NCI-H146 (cell line): ENCODE measurements at places on chromosomes 1 and 21.

- no peak for DNase-seq
Observed at GRCh38 chr1:213120386-213120785, 69.3 kb downstream of the RPS6KC1 start.

DNA sequence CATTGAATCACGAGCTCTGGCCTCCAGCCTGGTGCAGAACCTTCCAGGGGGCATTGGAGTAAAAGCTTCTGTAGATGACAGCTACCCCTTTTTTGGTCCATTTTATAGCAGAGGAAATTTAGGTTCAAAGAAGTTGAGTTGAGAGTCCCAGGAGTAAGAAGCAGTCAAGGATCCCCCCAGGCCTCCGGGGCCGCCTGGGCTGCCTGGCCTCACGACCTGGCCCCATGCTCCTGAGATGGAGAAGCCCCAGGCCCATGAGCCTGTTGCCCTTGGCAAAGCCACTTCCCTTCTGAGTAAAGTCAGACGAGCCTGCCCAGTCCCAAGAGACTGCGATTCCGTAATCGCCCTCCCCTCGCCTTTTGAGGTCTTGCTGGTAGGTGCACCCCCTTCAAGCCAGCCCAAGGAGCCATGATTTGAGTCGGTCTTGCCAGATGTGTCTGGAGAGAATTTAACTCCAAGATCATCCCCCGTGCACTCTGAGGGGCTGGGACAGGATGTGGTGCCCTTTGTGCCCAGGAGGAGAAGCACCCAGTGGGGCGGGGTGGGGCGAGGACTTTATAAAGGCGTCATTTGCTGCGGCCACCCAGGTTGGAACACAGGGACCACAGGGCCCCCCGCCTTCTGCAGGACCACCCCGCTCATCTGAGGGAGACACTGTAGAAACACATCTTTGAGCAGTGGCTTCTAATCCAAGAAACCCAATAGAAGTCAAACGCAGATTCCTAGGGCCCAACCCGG is 30.1 kb downstream of the PDE9A start:
- DNase-seq = no peak

DNA sequence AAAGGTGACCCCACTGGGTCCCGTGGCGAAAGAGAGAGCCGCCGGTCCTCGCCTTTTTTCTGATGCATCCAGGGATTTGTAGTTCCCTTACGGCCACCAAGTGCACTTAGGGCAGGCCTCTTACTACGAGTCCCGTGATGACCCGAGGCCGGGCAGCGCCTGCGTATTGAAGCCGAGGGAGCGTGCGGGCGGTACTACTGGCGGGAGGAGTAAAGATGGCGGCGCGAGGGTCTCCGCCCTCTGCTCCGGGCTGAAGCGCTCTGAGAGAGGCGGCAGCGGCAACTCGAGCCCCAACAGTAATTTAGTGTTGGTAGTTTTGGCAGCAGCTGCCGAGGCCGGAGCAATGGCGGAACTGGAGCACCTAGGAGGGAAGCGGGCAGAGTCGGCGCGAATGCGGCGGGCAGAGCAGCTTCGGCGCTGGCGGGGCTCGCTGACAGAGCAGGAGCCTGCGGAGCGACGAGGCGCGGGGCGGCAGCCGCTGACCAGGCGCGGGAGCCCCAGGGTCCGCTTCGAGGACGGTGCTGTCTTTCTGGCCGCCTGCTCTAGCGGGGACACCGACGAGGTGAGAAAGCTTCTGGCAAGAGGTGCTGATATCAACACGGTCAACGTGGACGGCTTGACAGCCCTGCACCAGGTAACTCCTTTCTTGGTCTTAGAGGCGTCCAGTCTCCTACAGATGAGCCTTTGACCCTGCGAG is at the start of gene PPP1R12B:
TSS of gene PPP1R12B (plus strand) at position 191 of the 697 bp plus-strand sequence. CDS start at position 344, 153 bp downstream.
- peak; percentile 99 for DNase-seq

- DNase-seq = no peak
Observed at GRCh38 chr1:46510341-46510997, 20.8 kb downstream of the DMBX1 start.

DNA sequence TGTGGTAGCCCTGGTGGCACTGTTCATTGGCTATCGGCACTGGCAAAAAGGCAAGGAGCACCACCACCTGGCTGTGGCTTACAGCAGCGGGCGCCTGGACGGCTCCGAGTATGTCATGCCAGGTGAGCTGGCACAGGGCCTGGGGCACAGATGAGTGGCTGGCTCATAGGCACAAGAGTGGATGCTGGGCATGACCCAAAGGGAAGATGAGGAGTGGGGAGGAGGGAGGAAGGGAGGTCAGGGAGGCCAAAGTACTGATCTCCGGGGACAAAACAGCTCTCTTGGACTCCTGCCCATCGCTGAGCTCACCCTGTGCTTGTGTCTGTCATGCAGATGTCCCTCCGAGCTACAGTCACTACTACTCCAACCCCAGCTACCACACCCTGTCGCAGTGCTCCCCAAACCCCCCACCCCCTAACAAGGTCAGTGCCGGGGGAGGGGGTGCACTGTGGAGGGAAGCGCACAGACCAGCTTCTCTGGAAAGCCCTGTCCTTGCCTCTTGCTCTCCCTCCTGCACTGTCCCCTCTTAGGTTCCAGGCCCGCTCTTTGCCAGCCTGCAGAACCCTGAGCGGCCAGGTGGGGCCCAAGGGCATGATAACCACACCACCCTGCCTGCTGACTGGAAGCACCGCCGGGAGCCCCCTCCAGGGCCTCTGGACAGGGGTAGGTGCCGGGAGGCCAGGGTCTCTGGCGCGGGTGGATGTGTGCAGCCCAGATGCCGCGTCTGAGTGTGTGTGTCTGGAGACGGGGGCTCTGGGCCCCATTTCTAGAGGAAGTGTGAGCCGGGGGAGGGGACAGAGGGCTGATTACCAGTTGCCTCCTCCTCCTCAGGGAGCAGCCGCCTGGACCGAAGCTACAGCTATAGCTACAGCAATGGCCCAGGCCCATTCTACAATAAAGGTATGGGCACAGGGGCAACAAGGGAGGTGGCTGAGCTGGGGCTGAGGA is 7.3 kb upstream of the LRRC71 start:
- DNase-seq = no peak

DNA sequence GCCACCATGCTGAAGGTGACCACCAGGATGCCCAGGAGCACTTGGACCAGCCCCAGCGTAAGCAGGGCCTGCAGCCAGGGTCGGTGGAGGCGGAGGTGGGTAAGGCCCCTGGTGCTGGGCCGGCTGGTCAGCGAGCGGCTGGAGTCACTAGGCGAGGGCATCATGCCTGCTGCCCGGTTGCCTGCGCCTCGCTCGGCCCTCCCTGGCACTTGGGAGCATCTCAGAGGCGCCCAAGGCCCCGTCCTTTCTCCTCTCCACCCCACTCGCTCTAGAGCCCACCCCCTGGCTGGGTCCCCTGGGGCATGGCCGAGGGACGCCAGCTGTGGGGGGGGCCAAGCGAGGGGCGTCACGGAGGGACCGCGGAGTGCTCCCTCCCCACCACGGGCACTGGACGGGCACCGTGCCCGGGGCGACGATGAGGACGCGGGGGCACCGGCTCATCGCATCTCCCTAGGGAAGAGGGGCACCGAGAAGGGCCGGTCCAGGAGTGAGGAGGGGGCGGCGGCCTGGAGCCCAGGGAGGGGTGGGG is 505 bp downstream of the ENTREP3 start:
- peak; percentile 47 for DNase-seq

DNA sequence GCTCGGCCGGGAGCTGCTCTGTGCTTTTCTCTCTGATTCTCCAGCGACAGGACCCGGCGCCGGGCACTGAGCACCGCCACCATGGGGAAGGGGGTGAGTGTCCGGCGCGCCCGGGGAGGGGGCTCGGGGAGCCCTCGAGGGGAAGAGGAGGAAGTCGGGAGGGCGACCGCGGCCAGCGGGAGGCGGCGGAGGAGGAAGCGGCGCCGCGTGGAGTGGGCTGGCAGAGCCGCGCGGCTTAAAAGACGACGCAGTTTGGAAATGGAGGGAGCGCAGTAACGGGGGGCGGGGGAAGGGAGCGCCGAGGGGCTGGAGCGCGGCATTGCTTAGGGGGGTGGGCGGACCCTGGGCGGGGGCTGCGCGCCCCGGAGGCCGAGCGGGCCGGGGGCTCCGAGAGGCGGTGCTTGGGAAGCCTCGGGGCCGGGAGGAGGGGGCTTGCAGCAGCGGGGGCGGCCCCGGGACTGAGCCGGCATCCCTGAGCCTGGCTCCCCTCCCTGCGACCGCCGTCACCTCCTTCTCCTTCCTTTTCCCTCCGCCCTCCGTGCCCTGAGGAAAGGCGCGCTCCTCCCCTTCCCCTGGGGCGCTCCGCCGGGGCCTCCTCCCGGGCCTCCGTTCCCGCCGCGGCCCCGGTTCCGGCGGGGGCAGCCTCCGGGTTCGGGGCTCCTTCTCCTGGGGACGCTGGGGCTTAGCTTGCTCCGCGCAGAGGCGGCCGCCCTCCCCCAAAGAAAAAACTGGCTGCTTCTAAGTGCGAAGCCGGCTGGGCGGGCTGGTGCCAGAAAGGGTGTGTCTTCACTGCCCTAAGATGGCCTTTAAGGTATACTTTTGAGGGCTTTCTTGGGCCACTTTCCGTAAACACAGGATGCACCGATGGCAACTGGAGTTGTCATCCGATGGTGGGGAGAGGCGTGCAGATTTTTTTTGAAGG is 648 bp downstream of the ATP1A1 start:
- peak; percentile 74 for DNase-seq

- no peak for DNase-seq
Observed at GRCh38 chr1:103948526-103948925, 198.8 kb downstream of the AMY1C start.

DNA sequence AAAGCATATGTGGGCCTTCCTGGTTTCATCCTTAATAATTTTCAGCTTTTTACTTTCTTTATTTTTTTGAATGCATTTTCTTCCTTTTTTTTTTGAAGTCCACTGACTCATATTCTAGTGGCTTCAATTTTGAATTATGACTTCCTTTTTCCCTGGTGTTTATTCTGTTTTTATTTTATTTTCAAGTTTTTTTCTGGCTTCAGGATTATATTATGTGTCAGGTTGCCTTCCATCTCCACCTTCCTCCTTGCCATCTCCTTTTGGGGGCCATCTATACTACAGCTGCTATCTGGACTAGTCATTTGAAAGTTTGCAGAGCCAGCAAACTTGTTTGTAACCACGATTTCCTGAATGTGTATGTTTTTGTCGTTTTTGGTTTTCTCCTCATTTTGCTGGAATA is 117.6 kb downstream of the LEPR start:
- DNase-seq = no peak

DNA sequence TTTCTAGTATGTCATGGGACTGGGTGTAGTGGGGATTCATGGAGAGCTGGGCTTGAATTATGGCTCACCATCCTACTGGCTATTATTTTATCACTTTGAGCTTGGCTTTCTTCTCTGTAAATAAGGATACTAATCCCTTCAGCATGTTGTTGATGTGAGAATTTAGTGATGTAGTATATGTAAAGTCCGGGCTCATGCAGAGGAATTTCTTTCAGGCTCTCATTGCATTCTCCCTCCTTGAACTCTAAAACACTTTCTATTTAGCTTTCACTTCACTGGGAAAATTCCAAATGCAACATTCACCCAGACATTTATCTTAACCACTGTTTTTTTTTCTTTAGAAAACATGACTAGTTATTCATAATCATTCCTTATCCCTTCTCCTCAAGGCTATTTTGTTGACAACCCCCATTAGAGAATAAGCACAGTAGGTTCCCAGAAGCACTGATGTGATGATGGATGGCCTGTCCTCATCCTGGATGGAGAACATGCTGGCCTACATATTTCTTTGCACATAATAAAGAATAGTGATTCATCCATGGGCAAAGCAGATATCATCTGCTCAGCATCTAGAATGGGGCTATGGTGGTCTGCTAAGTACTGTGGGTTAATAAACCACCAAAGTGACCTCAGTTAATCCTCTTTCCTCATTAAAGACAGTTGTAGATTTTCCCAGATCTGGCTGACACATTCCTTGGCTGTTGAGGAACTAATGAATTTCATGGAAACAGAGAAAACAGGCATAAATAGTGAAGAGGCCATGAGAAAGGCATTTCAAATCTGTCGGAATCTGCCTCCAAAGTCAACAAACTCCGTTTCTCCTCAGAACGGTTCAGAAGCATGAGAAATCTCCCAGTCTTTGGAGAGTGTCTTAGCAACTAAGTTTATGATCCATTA is 68.0 kb upstream of the CYP2J2 start:
- no peak for DNase-seq

DNA sequence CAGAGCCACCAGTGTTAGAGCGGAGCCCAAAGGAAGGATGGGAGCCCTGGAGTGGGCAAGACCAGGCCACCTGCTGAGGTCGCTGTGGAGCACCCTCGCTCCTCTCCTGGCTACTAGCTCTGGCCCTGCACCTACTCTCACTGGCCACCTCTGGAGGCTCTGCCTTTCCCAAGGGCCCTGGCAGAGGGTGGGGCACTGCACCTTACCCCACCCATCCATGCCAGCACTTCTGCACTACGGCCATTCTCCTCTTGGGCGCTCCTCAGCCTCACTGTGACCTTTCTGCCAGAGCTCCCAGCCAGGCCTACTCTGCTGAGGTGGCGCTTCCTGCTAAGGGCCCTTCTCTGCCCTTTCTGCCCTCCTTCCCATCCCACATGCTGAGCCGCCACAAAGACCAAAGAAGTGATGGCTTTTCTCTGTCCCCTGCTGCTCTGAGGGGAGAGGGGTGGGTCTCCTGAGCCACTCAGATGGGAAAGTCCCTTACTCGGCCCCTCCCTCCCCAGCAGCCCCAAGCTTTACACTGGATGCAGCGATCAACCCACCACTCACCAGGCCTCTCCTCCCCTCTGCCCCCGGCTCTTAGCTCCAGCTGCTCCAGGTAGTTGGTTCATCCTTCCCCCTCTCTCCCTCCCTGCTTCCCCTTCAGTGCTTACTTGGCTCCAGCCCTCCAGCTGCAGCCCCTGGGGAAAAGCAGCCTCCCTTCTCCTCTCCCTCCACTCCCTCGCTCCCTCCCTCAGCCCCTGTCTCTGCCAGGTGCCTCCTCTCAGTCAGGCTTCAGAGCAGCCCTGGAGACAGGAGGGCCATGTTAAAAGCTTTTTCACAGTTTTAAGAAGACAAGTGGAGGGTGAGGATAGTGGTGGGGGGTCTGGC is 14.8 kb upstream of the TMEM222 start:
- no peak for DNase-seq

DNA sequence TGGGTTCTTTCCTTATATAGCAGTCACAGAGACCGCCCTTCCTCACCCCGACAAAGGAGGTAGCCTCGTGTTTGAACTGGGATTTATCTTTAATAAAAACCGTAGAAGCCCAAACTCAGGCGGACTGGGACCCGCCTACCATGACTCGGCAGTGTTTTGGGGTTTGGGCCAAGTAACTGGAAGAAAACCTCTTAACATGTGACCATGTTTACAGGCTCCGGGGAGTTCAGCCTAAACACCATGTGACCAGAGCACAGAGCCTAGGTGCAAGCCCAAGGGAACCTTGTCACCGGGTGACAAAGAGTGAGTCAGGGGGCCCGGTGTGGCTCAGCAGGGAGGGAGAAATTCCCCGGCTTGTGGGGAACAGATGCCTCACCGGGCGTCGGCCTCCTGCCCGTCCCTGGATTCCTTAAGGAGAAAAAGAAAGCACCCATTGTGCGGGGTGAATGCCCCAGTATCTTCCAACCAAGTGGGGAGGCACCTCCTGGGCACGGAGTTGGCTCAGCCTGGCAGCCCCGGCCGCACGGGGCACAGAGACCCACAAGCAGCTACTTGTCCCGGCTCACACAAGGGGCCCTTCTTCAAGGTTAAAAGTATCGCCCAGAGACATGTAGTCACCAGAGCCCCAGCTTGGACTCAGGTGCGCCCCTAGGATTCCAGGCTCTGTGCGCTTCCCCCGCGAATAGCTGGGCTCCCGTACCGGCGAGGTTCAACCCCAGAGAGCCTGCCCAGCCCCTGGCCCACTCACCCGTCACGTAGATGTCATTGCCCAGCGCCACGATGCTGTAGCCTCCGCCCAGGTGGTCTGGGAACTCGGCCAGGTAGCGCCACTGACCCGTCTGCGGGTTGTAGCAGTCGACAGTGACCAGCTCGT is 1.4 kb downstream of the KLHL21 start:
- peak; percentile 41 for DNase-seq
